ENCODE measurements at places on chromosomes 16 and 17.

GRCh38 chr16:49542391-49542891 is 168.8 kb downstream of the C16orf78 start:
- no peak for DNase-seq

DNA sequence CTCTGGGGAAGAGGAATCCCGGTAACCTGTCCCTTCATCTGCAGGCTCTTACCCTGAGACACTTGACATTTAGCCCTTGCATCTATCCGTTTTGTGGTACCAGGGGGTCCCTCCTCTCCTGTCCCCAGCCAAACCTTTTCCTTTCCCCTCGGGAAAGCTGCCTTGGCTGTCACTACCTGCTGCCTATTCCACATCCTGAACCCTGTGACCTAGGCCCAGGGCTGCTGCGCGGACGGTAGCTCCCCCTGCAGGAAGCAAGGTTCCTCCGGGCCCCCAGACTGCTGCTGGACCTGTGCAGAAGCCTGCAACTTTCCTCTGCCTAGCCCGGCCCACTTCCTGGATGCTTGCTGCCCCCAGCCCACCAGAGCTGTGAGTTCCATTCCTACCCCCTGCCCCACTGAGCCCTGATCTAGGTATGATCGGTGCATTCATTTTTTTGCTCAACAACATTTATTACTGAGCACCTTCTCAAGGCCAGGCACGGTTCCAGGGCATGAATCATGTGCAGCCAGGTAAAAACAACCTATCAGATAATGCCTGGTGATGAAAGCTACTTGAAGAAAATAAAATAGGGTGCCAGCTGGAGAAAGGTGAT is 10.5 kb upstream of the ALDOA start:
- peak; percentile 49 for DNase-seq

DNA sequence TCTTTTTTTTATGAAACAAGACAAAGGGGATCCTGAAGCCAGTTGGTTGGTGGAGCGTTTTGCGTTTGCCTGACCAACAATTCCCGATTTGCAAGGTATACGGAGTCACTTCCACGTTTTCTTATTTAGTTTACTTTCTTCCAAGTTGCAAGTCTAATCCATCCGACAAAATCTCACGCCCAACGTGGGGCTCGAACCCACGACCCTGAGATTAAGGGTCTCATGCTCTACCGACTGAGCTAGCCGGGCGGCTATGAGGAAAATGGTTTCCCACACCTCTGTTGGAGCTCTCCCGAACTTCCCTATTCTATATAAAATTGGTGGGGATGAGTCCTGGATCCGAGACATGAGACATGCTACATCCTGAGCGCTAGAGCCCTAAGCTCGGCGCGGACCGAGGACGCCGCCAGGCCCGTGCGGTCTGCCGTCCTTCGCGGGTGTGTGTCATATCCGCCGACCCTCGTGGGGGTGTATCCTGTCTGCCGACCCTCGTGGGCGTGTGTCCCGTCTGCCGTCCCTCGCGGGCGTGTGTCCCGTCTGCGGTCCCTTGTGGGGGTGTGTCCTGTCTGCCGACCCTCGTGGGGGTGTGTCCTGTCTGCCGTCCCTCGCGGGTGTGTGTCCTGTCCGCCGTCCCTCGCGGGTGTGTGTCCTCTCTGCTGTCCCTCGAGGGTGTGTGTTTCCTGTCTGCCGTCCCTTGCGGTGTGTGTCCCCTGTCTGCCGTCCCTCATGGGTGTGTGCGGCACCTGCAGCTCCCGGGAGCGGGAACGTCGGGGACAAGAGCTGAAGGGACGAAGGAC is 22.6 kb downstream of the ZNF213 start:
- peak; percentile 82 for DNase-seq

DNA sequence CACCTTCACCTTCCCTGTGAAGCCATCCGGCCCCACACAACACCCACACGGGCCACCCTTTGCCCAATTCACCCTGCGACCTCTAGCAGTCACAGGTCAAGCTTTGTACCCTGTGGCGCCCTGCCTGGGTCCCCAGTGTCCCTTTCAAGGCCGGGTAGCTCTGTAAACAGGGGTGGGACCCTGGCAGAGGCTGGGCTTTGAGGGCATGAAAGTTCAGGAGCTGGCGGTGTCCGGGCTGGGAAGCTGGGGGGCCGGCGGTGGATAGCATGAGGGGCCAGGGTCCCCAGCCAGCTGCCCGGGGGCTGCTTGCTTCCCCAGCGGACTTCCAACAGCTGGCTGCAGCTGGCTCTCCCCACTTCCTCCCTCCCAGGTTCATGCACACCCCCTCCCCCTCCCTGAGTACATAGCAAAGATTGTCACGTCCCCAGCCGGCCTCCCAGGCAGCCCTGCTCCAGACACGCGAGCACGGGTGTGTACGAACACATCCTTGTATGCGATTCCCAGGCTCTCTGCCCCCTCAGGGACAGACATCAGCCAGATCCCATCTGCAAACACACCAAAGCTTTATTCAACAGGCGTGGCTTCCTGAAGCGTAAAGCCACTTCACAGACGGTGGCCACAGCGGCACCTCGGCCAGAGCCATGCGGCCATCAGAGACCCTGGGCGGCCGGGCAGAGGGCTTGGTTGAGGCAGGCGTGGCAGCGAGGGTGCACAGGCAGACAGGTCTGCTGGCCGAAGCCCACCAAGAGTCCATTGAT is 8.2 kb downstream of the NTHL1 start:
- DNase-seq, result no peak

- no peak for DNase-seq
Measured at GRCh38 chr16:56354016-56354415, 71.3 kb downstream of the AMFR start.

DNA sequence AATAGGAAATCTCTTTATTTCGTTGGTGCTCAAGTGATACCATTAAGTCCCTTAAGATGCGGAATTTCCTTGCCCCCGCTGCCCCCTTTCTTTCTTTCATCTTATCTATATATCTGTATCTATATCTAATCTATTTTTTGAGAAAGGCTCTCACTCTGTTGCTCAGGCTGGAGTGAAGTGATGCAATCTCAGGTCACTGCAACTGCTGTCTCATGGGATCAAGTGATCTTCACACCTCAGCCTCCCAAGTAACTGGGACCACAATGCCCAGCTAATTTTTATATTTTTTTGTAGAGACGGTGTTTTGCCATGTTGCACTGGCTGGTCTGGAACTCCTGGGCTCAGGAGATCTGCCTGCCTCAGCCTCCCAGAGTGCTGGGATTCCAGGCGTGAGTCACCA is 693.5 kb downstream of the WWOX start:
- DNase-seq, result no peak

DNA sequence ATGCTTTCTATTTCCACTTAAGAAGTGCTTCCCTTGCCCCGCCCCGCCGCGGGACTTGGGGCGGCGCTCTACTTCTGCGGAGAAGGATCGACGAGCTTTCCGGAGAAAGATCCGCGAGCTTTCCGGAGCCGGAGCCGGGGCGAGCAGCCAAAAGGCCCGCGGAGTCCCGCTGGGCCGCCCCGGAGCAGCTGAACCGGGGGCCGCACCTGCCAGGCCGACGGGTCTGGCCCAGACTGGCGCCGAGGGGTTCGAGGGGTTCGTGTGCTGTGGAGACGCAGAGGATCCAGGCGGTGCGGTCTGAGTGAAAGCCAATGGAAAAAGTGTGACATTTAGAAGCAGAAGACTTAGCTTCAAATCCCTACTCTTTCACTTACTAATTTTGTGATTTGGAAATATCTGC is 50.8 kb downstream of the TBC1D26 start:
- peak; percentile 42 for DNase-seq

- DNase-seq, result no peak
Measured at GRCh38 chr16:17160285-17160853, 310.4 kb downstream of the XYLT1 start.

DNA sequence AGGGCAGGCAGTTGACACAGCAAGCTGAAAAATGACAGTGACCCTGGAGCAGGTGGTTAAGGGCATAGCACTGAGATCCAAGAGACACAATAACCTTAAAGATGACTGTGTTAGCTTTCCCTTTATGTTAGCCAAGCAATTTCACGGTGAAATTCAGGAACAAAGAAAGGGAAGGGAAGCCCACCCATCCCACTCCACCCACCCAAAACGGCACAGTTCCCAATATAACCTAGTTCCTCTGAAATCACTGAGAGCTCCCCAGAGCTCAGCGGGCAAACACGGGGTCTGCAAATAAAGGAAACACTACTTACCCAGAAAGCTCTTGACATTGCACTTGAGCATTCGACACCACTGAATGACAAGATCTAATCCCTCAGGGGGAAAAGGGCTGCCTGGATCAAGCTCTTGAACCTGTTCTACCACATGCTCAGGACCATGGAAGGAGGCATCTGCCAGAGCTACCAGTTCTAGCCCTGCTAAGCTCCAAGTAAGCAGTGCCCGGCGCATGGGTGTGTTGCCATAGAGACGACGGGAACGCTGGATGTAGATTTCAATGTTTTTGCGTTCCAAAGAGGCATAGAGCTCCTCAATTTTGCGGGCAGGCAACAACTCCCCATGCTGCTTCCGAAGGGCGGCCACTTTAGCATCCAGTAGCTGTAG is 10.6 kb downstream of the BLTP2 start:
- peak; percentile 93 for DNase-seq

DNA sequence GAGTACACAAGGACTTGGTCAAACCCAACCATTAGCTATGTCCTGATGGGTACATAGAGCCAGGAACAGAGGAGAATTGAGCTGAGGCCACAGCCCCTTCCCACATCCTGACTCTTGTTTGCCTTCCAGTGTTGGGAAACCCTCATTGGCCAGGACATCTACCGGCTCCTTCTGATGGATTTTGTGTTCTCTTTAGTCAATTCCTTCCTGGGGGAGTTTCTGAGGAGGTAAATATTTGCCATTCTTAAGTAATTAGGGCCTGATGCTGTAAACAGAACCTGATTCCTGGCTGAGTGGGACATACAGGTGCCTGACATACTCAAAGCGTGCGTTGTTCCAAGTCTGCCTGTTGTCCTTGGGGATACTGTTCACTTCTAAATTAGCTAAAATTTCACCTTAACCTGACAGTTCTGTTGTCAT is 42.6 kb downstream of the GDE1 start:
- DNase-seq, result no peak

- no peak for DNase-seq
Measured at GRCh38 chr16:72426386-72426785, 254.4 kb upstream of the PMFBP1 start.

- no peak for DNase-seq
Measured at GRCh38 chr16:55041540-55042234, 111.0 kb downstream of the IRX5 start.

DNA sequence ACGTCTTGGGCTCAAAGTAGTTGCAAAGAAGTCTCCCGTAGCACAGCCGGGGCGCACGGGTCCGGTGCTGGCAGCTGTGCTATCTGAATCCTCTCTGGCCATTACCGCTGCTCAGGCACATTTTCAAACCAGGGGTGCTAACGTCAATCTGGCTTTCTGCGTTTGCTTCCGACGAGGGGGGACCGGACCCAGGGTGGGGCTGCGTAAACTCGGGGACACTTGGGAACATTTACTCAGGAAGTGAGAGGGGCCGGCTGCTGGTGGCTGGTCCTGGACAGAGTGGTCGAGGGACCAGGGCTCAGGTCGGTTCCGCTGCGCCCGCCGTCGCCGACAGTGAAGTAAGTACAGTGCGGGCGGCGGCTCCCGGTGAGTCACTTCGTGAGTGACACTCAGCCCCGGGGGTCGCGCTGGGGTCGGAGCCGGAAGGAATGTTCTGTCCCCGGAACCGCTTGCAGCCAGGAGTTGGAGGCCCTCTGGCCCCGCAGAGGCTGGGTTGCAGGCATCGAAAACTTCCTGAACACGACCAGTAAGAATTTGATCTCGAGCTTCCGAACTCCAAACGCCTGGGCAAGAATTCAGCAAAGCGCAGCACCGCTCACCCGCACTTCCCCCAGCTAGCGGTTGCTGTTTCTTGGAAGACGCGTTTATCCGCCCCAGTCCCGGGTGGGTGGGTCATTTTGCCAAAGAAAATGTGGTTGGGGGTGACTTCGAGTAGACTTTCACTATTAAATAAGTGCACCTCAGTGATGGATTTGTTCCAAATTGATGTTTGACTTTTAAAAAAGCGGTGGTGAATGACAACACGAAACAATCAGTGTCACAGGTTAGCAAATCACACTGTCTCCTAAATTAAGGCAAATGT is 1.4 kb upstream of the HS3ST3B1 start:
- DNase-seq, result peak; percentile 18

- peak; percentile 69 for DNase-seq
Measured at GRCh38 chr17:10652984-10653659, 4.0 kb downstream of the MYH3 start.

GRCh38 chr16:86806838-86807351 is 228.5 kb downstream of the FOXL1 start:
- no peak for DNase-seq

DNA sequence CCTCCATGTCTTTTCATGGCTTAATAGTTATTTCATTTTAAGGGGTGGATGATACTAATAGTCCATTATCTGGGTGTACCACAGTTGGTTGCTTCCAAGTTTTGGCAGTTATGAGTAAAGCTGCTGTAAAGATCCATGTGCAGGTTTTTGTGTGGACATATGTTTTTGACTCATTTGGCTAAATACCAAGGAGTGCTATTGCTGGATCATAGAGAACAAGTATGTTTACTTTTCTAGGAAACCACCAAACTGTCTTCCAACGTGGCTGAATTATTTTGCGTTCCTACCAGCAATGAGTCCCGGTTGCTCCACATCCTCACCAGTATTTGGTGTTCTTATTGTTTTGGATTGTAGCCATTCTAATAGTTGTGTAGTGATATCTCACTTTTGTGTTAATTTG is 181.9 kb downstream of the SPECC1 start:
- DNase-seq, result no peak

DNA sequence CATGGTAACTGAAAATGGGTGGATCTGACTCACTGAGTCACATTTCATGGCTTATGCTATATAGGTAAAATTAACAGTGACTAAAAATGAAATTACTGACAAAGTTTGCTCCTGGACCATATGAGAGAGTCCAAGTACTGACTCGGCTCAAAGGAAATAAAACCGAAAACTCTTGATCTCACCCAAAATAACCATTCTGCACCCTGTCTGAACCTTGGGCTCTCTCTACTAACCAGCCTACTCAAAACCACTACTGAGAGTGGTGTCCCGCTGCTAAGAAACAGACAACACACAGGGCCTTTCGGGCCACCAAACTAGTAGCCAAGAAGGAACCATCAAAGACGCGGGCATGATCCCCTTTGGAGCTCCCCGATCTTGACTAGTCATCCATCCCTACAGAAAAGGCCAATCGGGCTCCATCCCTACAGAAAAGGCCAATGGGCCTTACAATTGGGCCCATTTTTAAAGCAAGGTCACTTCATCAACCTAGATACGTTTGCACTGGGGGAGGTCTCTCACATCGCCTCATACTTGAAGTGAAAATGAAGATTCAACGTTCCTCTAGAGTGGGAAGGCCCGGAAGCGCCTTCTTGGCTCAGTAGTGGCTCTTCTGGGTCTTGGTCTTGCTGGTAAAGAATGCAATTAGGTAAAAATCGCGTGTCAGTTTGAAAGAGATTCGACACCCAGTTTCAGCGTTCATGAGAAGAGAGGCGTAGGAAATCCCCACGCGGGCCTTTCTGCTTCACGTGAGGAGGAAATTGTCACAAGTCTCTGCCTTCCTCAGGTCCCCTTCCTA is 720 bp upstream of the ZPBP2 start:
- DNase-seq, result no peak

- no peak for DNase-seq
Measured at GRCh38 chr17:80920441-80920840, 71.2 kb upstream of the CHMP6 start.

GRCh38 chr17:42315402-42316156 is 27.3 kb downstream of the STAT5A start:
- DNase-seq, result peak; percentile 74

- DNase-seq, result no peak
Measured at GRCh38 chr16:64991001-64991400, 130.9 kb downstream of the CDH11 start.

All from inflammatory macrophage (primary cell).